Activated naive CD4-positive, alpha-beta T cell treated with Interleukin-2 at 50 U/mL for 16 hours (primary cell): ENCODE measurements at places on chromosomes 12 and 14.
A peak's percentile ranks its signal among the peaks of the same experiment; 100 is the strongest.

GRCh38 chr12:9646794-9647781, 22.4 kb upstream of the CLEC2D start:
- no peak for DNase-seq

DNA sequence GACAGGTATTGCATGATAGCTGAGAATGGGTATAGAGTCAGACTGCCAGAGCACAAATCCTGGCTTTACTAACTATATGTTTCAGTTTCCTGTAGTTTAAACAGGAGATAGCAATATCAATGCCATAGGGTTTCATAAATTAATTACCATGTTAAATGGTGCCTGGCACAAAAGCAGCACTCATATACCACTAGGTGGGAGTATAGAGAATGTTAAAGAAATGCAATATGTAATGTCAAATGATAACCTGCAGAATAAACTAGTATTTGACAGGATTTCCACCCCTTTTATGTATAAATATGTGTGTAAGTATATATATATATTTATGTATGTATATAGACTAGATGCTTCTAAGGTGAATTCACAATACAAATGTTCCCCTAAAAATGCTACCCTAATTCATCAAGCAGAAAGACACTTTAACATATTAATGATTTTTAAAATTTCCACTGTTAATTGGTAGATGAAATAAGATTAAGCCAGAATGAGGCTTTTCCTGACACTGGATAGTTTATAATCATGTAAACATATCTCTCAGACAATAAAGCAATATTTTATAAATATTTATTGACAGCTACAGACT, 8.6 kb downstream of the WDR89 start:
- DNase-seq: no peak

GRCh38 chr12:63457857-63458256, 210.4 kb downstream of the DPY19L2 start:
- DNase-seq: no peak

DNA sequence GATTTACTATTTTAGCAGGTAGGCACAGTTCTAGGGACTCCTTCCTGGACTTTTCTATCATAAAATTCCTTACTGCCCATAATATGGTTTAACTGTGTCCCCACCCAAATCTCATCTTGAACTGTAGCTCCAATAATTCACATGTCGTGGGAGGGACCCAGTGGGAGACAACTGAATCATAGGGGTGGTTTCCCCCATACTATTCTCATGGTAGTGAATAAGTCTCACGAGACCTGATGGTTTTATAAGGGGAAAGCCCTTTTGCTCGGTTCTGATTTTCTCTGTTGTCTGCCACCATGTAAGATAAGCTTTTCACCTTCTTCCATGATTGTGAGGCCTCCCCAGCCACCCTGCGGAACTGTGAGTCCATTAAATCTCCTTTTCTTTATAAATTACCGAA, 10.0 kb upstream of the ETV6 start:
- DNase-seq: no peak

DNA sequence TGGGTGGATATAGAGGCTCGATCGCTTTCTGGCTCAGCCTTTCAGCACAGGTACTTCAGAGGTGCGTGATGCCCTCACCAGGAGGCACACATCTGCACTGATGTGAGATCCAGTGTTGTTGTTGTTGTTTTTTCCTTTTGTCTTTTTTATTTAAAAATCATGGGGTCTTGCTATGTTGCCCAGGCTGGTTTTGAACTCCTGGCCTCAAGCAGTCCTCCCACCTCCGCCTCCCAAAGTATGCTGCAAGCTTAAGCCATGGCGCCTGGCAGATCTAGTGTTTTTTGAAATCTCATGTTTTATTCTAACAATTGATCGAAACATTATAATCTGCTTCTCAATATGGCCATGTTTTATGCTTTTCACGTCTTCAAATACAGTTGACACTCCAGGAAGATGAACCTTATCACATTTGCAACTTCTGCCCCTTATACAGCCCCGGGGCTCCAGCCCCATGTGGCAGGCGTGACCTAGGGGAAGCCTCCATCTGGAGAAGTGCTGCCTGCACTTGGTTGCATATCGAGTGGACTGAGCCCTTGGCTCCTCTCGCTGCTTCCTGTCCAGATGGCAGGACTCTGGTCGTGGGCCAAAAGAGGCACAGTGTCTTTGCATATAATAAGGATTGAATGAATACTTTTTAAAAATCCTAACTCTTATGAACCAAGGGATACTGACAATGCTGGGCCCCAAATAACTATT, 71.7 kb downstream of the TRAF3 start:
- no peak for DNase-seq

GRCh38 chr14:55691659-55692058, 111.7 kb downstream of the KTN1 start:
- DNase-seq: no peak

DNA sequence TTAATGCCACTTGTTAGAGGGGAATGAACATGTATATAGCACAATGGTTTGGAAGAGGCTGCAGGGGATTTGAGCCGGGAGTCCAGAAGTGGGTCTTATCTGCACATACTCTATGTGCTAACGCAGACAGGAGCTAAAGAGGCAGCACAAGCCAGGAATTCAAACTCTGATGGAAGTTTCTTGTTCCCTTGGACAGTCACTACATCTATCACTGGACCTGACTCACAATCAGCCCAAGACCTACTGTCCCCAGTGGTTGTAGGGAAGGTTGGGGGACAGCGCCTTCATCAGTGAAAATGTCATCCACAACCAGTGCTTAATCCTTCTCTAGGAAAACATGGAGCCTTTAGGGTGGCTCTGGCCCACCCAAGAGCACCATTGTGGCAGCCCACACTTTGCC, 107.8 kb downstream of the GCH1 start:
- no peak for DNase-seq

DNA sequence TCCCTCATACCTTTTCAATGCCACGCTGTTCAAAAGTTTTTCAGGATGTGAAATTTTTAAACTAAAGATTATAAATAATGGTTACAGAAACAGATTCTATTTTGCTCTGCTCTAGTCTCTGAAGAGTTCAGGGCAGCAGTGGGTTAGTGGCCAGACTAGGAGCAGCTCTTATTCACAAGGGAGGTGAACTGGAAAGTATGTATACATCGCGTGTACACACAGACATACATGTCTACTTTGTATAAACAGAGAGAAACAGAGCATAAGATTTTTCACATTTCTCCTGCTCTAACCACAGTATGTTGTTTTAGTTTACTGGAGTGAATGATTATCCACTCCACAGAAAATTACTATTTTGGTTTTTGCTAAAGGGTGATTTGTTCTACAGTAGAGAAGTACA, 74.4 kb upstream of the CRY1 start:
- DNase-seq: no peak

DNA sequence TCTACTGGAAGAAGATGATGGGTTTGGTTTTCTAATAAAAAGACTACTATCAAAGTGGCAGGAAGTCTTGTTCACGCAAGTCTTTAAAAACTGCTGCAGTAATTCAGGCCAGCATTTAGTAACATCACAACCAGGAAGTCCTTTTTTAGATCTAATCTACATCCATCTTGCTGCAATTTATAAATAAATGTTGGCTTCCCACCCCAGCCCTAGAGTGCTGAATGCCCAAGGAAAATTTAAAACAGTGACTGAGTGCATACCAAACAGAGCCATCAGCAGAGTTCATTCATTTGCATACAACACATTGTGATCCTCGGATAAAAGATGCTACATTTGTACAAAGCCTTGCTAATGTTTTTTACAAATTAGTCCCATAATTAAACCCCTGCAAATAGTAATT, 72.1 kb downstream of the PHLDA1 start:
- no peak for DNase-seq

DNA sequence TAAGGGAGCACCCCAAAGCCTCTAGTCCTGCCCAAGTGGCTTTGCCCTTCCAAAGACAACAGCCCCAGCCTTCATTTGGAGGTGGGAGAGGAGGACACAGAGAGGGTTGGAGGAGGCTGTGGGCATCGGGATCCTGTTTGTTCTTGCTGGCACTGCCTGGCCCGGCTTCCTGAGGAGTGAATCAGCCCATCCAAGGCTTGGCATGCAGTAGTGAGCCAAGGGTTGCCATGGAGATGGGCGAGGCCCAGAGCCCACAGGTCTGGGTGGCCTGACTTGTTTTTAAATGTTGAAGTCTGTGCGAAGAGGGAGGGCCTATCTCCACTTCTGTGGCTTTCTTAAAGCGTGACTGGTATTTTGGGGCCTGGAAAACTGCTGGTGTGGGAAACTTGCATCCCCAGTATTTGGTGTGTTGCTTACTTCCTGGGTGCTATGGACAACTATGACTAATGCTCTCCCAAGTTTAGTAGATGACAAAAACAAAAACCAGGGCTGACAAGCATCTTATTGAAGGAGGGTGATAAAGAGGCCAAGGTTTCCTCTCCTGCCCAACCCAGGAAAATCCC, 15.8 kb downstream of the CD9 start:
- DNase-seq: no peak

DNA sequence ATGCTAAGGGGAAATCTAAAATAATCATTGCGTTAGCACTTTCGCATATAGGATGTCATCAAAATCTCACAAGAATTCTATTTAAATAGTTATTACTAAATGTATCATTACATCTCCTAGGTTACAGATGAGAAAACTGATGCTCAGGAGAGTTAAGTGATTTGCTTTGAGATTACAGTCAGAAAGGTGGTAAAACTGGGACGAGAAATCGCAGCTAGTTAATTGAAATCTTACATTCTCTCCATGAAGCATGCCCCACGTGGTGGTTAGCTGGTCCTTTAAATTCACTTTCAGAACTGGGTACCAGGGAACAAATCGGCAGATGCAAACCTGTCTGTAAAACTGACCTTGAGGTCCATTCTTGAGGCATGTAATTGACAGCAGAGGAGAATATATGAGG, 71.8 kb upstream of the PLEKHG7 start:
- no peak for DNase-seq

- DNase-seq: no peak
Measured at GRCh38 chr12:131204416-131205274, 250.9 kb downstream of the ADGRD1 start.

DNA sequence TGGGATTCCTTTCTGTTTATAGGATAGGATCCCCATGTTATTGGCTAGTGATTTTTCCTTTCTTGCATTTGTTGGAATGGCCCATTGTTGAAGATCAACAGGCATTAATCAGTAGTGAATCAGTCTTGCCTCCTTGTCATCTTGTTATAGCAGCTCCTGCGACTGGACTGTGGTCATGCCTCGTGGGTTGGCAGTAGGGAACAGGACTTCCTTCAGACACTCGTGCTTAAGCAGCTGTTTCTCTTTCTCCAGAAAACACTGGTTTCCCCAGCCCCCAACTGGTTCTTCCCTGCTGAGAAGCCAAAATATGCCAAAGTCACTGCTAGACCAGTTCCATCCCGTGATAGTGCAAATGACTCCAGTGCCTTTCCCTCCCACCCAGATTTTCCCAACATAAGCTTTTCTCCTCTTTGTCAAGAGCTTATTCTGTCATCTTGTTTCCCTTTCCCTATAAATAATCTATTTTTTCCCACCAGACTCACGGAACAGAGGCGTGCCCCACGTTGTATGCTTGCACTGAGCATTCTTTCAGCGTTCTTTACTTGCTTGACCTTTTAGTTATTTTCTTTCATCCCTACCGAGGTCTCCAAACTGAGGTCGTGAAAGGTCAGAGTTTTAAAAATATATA, 83.5 kb downstream of the SAMD4A start:
- no peak for DNase-seq

GRCh38 chr12:92065018-92065499, 80.6 kb downstream of the BTG1 start:
- DNase-seq: peak; percentile 67

DNA sequence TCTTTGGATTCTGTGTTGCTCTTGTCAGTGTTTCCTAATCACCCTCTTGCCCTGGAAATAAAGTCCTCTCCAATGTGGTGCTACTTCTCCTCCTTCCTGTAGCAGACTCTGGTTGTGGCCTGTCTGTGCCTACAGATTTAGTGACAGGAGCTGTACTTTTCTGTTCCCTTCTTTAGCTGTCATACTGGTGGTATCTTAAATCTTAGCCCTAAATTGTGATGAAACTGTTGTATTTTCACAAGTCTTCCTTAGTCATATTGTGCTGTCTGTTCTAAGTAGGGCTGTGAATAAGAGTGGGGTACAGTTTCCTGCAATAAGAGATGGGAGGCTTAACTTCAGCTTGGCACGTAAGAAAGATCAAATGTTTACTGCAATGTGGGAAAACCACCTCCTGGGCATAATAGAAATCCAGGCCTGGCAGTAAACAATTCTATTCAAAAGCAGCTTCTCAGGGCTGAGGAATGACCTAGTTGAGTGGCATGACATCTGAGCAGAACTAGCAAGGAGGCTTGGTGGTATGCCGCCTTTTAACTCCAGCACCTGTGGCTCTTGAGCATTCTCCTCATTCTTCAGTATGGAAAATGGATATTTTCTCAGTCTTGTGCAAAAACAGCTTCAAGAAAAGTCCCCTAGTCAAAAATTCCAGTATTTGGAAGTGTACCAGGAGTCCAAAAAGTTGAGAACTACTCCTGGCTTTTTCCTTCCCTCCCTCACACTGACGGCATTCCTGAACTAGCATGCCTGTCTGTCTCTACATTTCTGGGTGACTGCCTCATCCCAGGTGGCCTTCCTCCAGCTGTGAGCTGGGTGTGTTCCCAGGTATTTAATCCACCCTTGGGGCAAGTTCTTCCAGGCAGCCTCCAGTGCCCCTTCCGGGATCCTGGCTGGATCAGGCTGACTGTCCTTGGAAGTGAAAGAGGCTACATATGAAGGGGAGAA, 19.5 kb downstream of the ANO6 start:
- no peak for DNase-seq

GRCh38 chr12:123075646-123076171, 75.2 kb downstream of the PITPNM2 start:
- peak; percentile 78 for DNase-seq

DNA sequence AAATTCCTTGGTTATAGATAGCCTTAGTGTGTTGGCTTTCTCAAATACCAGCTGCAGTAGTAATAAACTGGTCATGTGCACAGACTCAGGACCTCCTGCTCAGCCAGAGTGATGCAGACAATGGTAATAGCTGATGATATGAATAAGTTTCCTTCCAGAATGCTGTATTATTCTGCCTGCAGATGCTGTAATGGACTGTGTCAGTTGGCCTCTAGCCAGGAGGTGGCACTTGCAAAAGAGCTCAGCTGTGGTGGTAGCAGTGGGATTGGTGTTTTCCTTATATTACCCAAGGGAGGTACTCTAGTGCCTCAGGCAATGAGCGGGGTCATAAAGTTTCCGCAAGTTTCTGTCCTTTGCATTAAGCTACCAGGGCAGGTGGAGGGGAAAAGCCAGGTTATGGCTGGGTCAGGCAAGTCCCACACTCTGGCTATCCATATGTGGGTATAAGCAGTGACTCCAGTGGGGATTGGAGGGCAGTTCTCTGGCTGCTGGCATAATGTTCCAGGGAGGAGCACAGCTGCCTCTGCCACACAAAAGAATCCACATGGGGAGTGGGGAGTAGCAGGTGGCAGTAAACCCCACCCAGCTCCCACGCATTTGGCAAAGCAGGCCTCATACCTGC, 14.0 kb upstream of the MUCL1 start:
- DNase-seq: no peak

DNA sequence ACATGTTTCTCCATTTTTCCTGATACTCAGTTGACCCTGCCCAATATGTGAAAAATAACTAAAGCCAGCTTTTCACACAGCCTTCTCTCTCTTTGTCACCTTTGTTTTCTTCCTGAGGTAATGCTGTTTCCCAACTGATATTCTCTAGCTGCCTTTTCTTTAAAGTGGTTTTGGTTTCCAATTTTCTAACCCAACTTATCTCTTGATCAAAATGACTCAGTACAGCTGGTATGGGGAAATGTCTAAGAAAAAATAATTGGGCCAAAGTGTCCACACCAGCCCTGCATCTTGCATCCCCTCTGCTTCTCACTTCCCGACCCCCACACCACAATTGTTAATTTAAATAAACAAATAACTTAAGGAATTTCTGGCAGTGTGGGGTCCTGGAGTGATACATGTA, 193.8 kb downstream of the SYT1 start:
- no peak for DNase-seq

- DNase-seq: no peak
Measured at GRCh38 chr14:91998667-91999570, 40.9 kb downstream of the TRIP11 start.
